ENCODE measurements at places on chromosomes 12 and 14.

DNA sequence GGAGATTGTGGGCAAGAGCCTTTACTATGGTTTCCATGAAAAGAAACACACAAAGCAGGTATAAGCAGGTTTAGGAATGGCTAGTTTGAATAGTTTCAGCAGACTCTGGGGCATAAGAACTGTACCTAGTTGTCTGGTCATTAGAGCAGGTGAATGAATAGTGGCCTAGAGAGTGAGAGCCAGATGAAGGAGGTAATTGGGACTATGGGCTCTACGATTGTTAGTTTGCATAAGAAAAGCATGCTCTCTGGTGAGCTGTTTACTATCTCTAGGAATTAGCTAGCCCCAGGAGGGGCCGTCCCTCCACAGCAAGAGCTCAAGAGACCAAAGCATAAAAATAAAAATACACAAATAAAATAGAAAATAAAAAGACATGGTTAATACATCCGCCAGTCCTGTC lies 397.5 kb upstream of the GARIN6 start:
- no peak for DNase-seq

DNA sequence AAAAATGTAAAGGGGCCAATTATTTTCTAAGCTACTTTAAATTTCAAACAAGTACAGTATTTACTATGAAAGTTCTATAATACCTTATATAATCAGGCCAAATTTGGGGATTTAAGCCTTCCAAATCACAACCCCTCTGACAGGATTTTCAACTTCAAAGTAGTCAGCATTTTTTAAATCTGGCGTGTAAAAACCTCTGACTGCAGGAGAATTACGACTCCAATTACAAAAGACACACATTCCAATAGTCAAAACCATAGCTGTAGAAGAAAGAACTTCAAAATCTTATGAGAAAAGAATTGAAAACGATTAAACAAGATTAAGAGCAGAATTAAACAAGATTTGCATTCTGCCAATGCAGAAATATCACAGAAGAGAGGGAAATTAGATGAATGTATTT lies 12.7 kb downstream of the OSBPL8 start:
- DNase-seq, result no peak

DNA sequence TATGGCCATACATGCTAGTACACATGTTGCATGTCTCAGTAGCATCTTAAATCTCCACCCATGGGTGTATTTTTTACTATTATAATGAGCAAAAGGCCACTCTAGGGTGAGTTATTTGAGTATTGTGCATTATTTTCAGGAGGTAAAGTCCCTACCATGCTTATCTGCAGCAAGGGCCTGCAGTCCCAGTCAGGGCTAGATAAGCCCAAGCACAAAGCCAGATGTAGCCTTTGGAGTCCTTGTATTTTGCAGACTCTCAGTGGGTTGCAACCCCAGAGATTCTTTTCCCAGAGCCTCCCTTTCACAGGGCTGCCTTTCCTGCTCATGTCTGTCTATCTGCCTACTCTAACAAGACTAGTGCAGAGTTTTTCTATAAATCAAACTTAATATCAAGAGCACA lies 295.3 kb downstream of the IPO8 start:
- DNase-seq, result no peak

DNA sequence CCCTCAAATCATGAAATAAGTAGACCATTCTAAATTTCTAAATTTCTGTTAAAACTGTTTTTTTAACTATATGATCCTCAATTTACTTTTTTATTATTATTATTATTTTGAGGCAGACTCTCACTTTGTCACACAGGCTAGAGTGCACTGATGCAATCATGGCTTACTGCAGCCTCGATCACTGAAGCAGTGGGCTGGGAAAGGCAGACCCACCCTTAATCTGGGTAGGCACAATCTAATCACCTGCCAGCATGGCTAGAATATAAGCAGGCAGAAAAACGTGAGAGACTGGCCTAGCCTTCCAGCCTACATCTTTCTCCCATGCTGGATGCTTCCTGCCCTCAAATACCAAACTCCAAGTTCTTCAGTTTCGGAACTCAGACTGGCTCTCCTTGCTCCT lies 2.3 kb downstream of the ERO1A start:
- DNase-seq, result no peak

DNA sequence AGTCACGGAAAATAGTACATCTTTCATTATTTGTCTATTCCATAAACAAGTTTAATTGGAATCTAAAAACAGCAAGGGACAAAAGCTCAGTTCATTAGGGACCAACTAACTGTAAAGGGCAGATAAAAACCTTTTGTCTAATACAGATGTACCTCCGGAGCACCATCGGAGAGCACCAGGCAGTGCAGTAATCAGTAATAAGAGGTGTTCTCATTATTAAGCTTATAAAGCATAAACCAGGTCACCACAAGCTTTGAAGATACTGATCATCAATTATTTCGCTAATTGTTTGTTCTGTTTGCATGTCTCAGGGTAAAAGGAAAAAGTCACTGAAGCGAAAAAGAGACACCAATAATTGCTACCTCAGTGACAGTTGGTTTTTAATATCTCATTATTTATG lies 207.3 kb upstream of the PRKD1 start:
- DNase-seq, result no peak

- no peak for DNase-seq
Observed at GRCh38 chr12:117119592-117120198, 20.5 kb upstream of the TESC start.

GRCh38 chr12:54349036-54349435 lies 15.2 kb downstream of the GPR84 start:
- no peak for DNase-seq

Measured in left hindlimb (tissue), 1 donor.